ENCODE measurements at places on chromosomes 1 and 21. TPM values are rescaled to one million over a fixed set of nuclear protein-coding genes. Genes with fewer than 3 reads are reported as not detected.

- H3K27me3 ChIP-seq, result no peaks in the 10 kb centered on the region
- DNase-seq, result no peak
- H3K4me3 ChIP-seq, result no peak overlapping the region
These were observed 15.6 kb downstream of the S100A7A start for GRCh38 chr1:153431928-153432327.

GRCh38 chr1:210262167-210262896 lies 29.7 kb downstream of the SERTAD4 start:
- peaks cover 21% of the 10 kb centered on the region for H3K27me3 ChIP-seq
- DNase-seq, result peak; percentile 88
- H3K36me3 ChIP-seq, result no peaks in the 10 kb centered on the region
- H3K27ac ChIP-seq, result no peak overlapping the region

- H3K27me3 ChIP-seq, result no peaks in the 10 kb centered on the region
- no peaks in the 10 kb centered on the region for H3K4me1 ChIP-seq
- H3K27ac ChIP-seq, result no peak overlapping the region
- H3K36me3 ChIP-seq, result no peaks in the 10 kb centered on the region
- no peak overlapping the region for H3K4me3 ChIP-seq
- no peak for DNase-seq
These were observed 30.7 kb upstream of the TARBP1 start for GRCh38 chr1:234509457-234510328.

GRCh38 chr1:215082532-215083382 lies at the start of gene KCNK2:
TSS of gene KCNK2 (plus strand) at chr1:215082737. CDS start at chr1:215083386, 649 bp downstream.
- H3K4me3 ChIP-seq, result no peak within 1 kb of the TSS
- H3K27ac ChIP-seq, result no peak within 1 kb of the TSS
- H3K36me3 ChIP-seq, result no peaks in the 10 kb centered on the region
- DNase-seq, result no peak
- peaks cover 7% of the 10 kb centered on the region for H3K4me1 ChIP-seq

RHD gene
- total RNA-seq, result not detected
